Left lobe of liver (tissue), 2 donors: ENCODE measurements at places on chromosomes 2 and 18.

GRCh38 chr2:240711701-240712100 lies 20.0 kb downstream of the AQP12A start:
- DNase-seq: no peak

GRCh38 chr18:49681387-49681786 lies 119.5 kb downstream of the LIPG start:
- no peak for DNase-seq

- DNase-seq: no peak
Observed at GRCh38 chr2:218963601-218964000, 4.1 kb downstream of the CDK5R2 start.

DNA sequence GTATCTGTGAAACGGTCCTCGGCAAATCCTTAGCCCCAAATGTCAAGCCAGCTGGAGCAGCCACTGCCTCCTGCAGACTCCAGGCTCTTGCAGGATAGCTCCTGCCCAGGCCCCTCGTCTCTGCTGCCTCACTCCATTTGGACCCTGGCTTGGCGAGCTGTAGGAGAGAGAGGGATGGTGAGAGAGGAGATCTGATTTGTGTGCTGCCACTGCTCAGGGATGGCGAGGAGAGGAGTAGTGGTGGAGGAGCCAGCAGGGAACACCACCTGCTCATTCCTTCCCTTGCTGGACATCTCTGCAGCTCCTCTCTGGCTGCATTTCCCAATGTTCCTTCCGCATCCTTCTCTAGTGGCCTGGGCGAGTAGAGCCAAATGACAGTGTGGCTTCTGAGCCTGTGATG lies 109.1 kb upstream of the NCK2 start:
- no peak for DNase-seq

- DNase-seq: no peak
Observed at GRCh38 chr2:96138179-96139145, at the start of gene ASTL. TSS of gene ASTL (minus strand) at chr2:96138502. CDS start at chr2:96138436, 66 bp downstream.

GRCh38 chr18:55695091-55695490 lies 107.1 kb upstream of the TCF4 start:
- DNase-seq: no peak

DNA sequence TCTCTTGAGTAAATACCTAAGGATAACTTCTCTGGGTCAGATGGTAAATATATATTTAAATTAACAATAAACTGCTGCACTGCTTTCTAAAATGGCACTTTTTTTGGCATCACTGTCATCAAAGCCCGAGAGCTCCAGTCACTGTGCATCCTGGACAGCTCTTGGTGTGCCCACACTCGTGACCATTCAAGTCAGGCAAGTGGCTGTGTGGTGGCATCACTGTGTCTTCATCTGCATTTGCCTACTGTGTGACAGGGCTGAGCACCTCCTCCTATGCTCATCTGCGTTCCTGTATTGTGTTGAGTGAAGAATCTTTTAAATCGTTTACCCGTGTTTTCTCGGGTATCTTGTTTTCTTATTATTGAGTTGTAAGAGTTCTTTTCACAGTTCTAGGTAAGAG lies 568.1 kb upstream of the SALL3 start:
- DNase-seq: no peak

GRCh38 chr18:70683263-70683662 lies 394.4 kb downstream of the SOCS6 start:
- no peak for DNase-seq

DNA sequence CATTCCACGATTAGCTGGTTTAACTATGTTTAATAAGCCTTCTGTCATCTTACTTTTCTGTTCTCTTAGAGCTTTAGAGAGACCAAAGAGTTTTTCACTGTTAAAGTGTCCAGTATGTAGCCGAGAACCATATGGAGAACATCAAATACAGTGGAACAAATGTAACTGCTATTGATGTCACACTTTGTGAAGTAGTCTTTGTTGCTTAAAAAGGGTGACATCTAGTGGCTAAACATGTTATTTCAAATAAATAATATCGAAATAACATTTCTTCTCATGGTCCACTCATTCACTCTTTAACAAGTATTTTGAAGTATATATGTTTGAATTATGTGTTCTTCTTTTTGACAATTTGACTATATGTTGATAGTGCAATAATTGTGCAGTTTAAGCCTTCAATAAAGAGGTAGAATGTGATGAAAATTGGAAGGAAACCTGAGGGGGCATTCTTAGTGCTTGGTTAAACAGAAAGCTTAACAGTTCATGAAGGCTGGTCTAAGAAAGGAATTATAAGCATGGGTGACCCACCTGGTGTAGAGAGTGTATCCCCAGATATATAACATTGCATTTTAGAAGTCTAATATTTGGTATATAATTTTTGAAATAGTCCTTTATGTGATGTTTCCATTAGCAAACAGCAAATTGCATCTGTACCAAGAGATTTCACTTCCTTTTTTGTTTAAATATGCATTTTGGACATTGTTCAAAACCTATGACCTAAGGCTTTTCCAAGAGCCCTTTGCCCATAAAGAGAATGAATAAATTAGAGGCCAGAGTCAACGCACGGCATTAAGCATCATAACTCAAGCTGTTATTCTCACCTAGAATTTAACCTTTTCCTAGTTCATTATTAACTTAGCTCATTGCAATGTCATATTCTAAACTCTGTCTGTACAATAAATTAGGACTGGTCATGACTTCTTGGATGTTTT lies 112.1 kb downstream of the KYNU start:
- no peak for DNase-seq
